ENCODE measurements at places on chromosomes 11 and 22.

DNA sequence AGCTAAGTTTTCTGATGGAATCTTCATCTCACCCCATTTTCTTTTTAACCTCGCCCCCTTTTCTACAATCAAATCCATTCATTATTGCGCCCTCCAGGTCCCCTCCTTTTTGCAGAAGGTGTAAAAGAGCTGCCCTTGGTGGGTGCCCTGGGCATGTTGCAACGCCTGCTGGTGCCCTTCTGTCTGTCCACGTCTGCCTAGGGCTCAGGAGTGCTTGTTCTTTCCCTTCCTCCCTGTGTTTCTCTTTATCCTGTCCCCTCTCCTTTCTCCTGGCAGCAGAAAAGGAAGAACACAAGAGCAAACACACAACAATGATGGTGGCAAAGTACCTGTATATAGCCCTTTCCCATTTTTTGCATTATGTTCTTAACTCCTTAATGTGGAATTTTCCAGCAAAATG lies 6.2 kb upstream of the TLCD5 start:
- DNase-seq = no peak

DNA sequence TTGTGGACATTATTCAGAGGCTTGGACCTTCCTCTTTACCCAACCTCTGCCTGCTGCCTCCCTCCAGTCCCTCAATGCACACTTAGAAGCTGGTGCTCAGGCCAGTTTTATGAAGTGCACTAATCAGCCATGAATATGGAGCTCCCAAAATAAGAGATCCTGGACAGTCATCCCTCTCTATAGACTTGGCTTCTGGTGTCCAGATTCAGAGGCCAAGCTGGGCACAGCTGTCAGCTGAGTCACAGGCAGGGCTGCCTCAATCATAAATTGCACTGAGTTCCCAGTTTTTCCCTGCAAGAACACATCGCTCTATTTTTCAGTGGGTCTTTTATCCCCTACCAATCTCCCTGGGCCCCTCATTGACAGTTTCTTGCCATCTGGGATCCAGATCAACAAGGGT lies 161.7 kb upstream of the CADM1 start:
- DNase-seq = no peak

DNA sequence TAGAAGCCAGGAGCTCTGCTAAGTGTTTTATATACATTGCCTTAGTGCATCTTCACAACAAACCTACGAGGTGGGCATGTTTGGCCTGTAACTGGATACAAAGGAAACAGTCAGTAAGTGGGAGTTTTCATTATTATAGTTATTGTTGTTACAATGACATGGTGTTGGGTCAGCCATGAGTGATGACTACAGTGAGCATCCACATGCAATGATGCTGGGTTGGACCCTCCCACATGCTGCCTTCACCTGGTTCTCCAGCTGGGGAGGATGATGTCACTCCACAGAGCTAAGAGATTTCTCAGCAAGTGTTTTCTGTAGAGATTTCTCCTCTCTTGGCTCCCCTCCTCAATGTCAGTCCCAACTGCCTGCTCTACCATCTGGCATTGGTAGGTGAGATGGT lies 59.3 kb downstream of the EHF start:
- DNase-seq = no peak

DNA sequence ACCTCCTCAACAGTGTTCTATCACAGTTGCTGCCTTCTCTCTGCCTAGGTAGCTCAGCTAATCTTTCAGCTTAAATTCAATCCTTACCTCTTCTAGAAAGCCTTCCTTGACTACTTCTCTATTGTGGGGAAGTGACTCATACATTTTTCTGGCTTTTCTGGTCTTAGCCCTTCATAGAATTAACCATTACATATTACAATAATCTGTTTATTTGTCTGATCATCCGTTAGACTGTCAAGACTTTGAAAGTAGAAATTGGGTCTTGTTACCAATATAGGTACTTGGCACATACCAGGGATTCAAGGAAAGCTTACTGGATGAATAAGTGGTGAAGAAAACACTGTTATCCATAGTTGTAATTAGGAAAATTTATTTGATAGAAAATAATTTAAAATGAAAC lies 89.6 kb downstream of the FANCF start:
- no peak for DNase-seq
